Activated B cell treated with CpG ODN at 0.5 μM for 24 hours (primary cell): ENCODE measurements at places on chromosomes 1 and 21.

DNA sequence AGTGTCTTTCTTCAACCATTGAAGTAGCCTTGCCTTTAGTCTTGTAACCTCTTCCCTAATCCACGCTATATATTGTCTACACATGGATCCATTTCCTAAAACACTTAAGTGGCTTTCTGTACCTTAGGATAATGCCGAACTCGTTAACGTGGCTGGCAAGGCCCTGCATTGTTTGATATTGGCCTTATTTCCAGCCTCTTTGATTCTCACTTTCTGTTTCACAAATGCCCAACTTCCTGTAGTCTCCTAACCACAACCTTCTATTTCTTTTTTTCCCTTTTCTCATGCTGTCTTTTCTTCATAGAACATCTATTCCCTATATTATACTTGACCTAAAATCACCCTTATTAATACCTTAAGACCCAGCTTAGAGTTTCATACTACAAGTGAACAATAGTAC is 536.0 kb downstream of the LMO4 start:
- peak overlapping the region; percentile 83 for H3K27ac ChIP-seq
- no peaks in the 10 kb centered on the region for H3K36me3 ChIP-seq
- H3K27me3 ChIP-seq, result no peaks in the 10 kb centered on the region
- peaks cover 30% of the 10 kb centered on the region for H3K4me1 ChIP-seq
- H3K4me3 ChIP-seq, result peak overlapping the region; percentile 47

DNA sequence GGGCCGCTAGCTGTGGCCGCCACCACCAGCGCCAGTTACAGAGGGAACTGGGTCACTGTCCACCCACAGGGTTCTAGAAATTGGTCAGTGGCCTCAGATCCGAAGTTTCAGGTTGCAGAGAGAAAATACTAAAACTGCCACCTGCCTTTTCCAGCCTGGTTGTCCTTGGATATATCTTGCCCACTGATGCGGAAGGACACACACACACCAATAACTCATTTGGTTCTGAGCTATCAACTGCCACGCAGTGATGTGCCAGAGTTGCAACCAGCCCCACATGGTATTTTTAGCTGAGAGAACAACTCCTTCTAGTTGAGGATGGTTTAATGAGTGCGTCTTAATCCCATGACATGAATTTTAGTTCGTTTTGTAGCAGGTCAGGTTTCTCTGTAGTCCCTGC is 68.1 kb downstream of the SH3BGR start:
- H3K4me1 ChIP-seq, result peaks cover 1% of the 10 kb centered on the region
- no peak for DNase-seq
- H3K4me3 ChIP-seq, result no peak overlapping the region
- H3K27me3 ChIP-seq, result peaks cover 12% of the 10 kb centered on the region
- no peak overlapping the region for H3K27ac ChIP-seq

- no peaks in the 10 kb centered on the region for H3K36me3 ChIP-seq
- no peak for DNase-seq
- no peak overlapping the region for H3K4me3 ChIP-seq
- H3K27me3 ChIP-seq, result no peaks in the 10 kb centered on the region
- peaks cover 2% of the 10 kb centered on the region for H3K4me1 ChIP-seq
- H3K27ac ChIP-seq, result no peak overlapping the region
These were observed 194.2 kb upstream of the FMN2 start for GRCh38 chr1:239897458-239897857.

- no peak for DNase-seq
- H3K4me1 ChIP-seq, result no peaks in the 10 kb centered on the region
- H3K27ac ChIP-seq, result no peak overlapping the region
- no peaks in the 10 kb centered on the region for H3K27me3 ChIP-seq
- peaks cover 22% of the 10 kb centered on the region for H3K36me3 ChIP-seq
These were observed 28.7 kb downstream of the WNT2B start for GRCh38 chr1:112537456-112537855.

GRCh38 chr1:119743308-119743707 is 25.4 kb downstream of the HMGCS2 start:
- H3K4me1 ChIP-seq, result peaks cover 2% of the 10 kb centered on the region
- no peaks in the 10 kb centered on the region for H3K36me3 ChIP-seq
- H3K27me3 ChIP-seq, result no peaks in the 10 kb centered on the region
- H3K27ac ChIP-seq, result no peak overlapping the region

DNA sequence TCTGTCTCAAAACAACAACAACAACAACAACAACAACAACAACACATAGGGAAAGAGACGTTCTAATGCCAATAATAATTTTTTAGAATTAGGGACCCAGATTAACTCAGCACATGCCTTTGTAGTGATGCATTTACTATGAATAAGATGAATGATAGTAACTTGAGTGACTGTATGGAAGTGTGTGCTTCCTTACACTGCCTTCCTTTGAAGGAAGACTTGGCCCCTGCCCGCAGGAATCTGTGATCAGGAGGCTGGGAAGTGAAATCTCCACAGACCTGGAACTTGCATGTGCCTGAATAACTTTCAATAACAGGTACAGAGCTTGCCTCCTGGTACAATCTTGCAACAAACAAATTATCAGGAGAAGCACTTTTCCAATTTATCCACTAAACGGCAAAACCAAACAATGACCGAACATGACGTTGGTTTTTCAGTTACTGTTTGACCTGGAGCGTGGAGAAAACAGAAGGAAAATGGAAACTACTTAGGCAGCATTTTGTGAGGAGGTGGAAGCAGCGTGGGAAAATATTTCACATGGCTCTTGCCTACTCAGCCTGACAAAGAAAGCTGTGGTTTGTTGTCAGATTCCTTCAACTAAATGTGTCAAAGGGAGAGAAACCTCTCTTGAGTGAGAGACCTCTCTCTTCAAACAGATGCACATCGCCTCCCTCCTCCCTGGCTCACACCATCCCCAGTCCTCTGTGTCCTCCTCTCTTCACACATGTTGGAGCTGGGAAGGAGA is 10.1 kb upstream of the ABCA4 start:
- no peak for DNase-seq
- H3K4me1 ChIP-seq, result no peaks in the 10 kb centered on the region
- H3K27me3 ChIP-seq, result peaks cover 4% of the 10 kb centered on the region
- no peaks in the 10 kb centered on the region for H3K36me3 ChIP-seq
- H3K4me3 ChIP-seq, result no peak overlapping the region
- no peak overlapping the region for H3K27ac ChIP-seq

DNA sequence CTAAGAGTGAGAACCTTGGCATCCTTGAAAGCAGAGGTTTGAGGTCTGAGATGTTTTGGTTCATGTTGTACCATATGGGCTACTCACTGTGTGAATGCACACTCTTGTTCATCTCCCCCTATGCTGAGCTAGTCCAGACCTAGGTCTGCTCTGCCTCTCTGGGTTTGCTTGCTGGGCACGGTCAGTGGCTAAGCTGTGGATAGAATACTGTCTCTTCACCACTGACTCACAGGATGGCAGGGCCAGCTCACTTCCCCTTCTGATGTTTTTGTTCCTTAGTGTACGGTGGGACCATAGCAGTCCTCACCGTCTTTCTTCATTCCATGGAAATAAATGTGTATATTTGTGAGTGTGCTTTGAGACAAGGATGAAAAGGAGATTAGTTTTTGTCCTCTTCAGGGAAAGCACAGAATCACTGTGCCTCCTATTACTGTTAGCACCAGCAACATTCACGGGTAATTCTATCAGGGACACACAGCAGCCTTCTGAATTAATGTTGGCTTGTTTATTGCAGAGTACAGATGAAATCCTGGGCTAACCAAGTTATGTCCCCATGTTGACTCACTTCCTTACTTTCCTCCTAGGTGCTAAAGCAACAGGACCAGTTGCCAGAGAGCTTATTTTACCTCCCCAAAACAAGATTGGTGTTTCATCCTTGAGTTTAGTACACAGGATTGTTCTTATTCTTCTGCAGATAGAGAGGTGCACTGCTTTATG is 56.9 kb upstream of the IVNS1ABP start:
- H3K27ac ChIP-seq, result no peak overlapping the region
- no peaks in the 10 kb centered on the region for H3K36me3 ChIP-seq
- no peak for DNase-seq
- H3K4me3 ChIP-seq, result no peak overlapping the region
- H3K27me3 ChIP-seq, result no peaks in the 10 kb centered on the region

- H3K36me3 ChIP-seq, result no peaks in the 10 kb centered on the region
- peaks cover 13% of the 10 kb centered on the region for H3K27me3 ChIP-seq
- no peak overlapping the region for H3K4me3 ChIP-seq
- DNase-seq, result no peak
These were observed 24.6 kb upstream of the OVAAL start for GRCh38 chr1:180534214-180534613.

GRCh38 chr1:245062741-245063305 is 92.0 kb upstream of the KIF26B start:
- H3K4me1 ChIP-seq, result no peaks in the 10 kb centered on the region
- no peak overlapping the region for H3K27ac ChIP-seq
- H3K36me3 ChIP-seq, result no peaks in the 10 kb centered on the region
- DNase-seq, result no peak

DNA sequence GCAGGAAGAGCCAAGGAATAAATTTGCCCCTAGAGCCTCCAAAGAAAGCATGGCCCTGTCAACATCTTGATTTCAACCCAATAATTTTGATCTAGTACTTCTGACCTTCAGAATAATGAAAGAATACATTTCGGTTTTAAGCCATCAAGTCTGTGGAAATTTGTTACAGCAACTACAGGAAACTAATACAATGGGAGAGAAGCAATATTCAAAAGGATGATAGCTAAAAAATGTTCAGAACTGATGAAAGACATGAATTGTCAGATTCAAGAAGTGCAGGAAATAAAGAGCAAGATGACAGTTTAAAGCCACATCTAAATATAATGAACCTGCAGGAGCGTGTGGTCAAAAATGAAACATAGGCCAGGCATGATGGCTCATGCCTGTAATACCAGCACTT is 24.8 kb upstream of the IFFO2 start:
- no peak overlapping the region for H3K4me3 ChIP-seq
- H3K27me3 ChIP-seq, result peaks cover 52% of the 10 kb centered on the region
- H3K36me3 ChIP-seq, result no peaks in the 10 kb centered on the region
- H3K4me1 ChIP-seq, result no peaks in the 10 kb centered on the region
- DNase-seq, result no peak

DNA sequence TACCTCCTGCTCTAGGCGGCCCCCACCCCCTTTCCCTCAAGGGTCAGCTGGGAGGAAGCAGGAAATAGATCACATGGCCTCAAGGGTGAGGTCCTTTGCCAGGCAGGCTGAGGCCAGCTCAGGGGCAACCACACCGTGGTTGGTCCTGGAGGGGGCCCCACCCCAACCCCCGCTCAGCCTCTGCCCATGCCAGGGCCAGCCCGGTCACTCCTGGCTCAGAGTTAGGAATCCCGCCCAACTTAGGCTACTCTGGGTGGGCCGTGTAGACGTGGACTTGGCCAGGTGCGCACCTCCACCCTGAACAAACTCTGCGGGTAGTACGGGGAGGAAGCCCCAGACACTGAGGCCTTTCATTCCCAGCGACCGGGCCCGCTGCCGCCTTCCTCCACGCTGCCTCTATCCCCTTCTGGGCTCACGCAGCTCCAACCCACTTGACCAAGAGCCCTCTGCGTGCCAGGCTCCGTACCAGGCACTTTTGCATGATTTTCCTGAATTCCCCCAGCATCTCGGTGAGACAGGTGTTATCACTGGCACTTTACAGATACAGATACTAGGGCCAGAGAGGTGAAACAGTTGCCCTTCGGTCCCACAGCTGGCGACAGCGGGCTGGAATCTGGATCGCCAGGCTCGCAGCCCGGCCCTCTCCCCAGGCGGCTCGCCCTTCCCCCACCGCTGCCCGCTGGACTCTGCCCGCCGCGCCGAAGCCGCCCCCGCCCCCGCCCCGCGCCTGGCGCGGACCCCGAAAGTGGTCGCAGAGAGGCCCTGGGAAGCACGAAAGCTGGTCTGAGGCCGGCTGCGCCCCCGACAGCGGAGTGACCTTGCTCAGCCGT is 769 bp downstream of the GALE start:
- H3K4me3 ChIP-seq, result peak overlapping the region; percentile 91
- no peak for DNase-seq
- peak overlapping the region; percentile 64 for H3K27ac ChIP-seq
- no peaks in the 10 kb centered on the region for H3K27me3 ChIP-seq
- H3K36me3 ChIP-seq, result peaks cover 32% of the 10 kb centered on the region

DNA sequence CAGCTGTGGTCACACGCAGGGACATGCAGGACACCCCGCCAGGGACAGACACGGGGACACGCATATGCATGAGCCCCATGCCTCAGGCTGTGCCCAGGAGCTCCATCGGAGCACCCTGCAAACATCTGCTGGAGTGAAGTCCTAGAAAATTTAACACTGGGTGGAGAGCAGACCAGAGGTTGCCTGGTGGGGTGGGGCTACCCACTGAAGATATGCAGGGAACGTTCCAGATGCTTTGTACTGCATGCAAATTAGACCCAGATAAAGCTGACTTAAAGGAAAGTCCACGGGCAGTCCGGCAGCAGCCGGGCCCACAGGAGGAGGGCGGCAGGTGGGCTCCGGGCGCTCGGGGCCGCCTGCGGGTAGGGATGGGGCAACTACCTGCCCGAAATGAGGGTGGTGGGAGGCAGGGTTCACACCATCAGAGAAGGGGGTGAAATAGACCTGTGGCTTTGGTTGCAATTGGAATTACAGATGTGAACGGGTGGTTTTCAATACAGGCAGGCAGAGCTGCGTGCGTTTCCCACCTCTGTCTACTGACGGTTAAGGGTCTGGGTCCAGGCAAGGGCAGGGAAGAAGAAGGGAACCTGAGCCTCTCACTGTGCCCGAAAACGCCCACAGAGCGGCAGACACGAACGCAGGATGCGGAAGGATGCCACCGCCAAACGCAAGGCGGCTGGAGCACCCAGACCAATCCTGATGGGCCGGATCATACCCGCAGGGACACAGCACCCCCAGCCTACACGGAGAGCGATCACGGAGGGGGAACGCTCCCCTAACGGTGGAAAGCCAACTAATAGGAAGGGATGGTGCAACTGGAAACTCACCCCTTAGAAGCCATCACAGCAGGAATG is 21.0 kb downstream of the CFAP74 start:
- DNase-seq, result no peak
- no peak overlapping the region for H3K27ac ChIP-seq
- H3K27me3 ChIP-seq, result no peaks in the 10 kb centered on the region
- no peak overlapping the region for H3K4me3 ChIP-seq

GRCh38 chr1:206882555-206882954 is 14.7 kb upstream of the IL24 start:
- H3K4me3 ChIP-seq, result no peak overlapping the region
- H3K4me1 ChIP-seq, result no peaks in the 10 kb centered on the region
- no peak overlapping the region for H3K27ac ChIP-seq
- H3K27me3 ChIP-seq, result peaks cover 3% of the 10 kb centered on the region
- peaks cover 5% of the 10 kb centered on the region for H3K36me3 ChIP-seq

DNA sequence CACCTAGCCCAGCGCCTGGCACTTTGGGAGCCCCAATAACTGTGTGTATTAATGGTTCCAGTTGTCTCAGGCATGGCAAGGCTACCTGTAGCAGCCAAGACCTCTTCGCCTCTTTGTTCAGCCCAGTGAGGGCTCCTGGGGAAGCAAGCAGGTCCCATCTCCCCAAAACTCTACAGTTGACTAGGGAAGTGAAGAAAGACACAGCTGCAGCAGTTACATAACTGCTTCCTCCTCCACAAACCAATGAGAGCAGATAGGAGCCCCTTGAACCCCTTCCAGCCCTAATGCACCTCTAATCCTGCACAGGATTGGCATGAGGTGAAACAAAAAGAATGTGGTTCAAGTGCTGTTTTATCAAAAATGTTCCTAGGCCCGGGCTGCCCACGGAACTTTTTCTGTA is 100.5 kb downstream of the SYF2 start:
- H3K4me1 ChIP-seq, result peaks cover 7% of the 10 kb centered on the region
- H3K27me3 ChIP-seq, result peaks cover 3% of the 10 kb centered on the region
- H3K4me3 ChIP-seq, result no peak overlapping the region

- peaks cover 13% of the 10 kb centered on the region for H3K4me1 ChIP-seq
- no peak overlapping the region for H3K4me3 ChIP-seq
- no peak overlapping the region for H3K27ac ChIP-seq
- no peaks in the 10 kb centered on the region for H3K36me3 ChIP-seq
- H3K27me3 ChIP-seq, result no peaks in the 10 kb centered on the region
These were observed 306.3 kb upstream of the ESRRG start for GRCh38 chr1:217029281-217030157.

GRCh38 chr1:87279966-87280535 is 48.6 kb upstream of the LMO4 start:
- no peak overlapping the region for H3K4me3 ChIP-seq
- no peaks in the 10 kb centered on the region for H3K36me3 ChIP-seq
- DNase-seq, result no peak
- no peak overlapping the region for H3K27ac ChIP-seq
